Activated CD8-positive, alpha-beta T cell treated with anti-CD3 and anti-CD28 coated beads for 36 hours (primary cell): ENCODE measurements at places on chromosomes 13 and 19. TPM values are rescaled to one million over a fixed set of nuclear protein-coding genes. Genes with fewer than 3 reads are reported as not detected.

DNA sequence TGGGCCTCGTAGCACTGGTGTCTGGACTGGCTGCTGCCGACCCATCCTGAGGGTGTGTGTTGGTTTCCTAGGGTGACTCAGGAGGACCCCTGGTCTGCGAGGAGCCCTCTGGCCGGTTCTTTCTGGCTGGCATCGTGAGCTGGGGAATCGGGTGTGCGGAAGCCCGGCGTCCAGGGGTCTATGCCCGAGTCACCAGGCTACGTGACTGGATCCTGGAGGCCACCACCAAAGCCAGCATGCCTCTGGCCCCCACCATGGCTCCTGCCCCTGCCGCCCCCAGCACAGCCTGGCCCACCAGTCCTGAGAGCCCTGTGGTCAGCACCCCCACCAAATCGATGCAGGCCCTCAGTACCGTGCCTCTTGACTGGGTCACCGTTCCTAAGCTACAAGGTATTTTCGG lies 13.8 kb downstream of the TIMM13 start:
- H3K27ac ChIP-seq: no peak overlapping the region
- H3K4me1 ChIP-seq: no peaks in the 10 kb centered on the region
- H3K36me3 ChIP-seq: no peaks in the 10 kb centered on the region
- H3K27me3 ChIP-seq: no peaks in the 10 kb centered on the region
- DNase-seq: no peak

GRCh38 chr19:572743-573518 lies 535 bp downstream of the BSG start:
- H3K4me3 ChIP-seq: peak overlapping the region; percentile 87
- H3K4me1 ChIP-seq: peaks cover 40% of the 10 kb centered on the region
- DNase-seq: peak; percentile 36
- H3K36me3 ChIP-seq: peaks cover 14% of the 10 kb centered on the region
- peak overlapping the region; percentile 69 for H3K27ac ChIP-seq

Gene MUC16
- total RNA-seq: not detected

Gene GRIK5
- 0.63 TPM for total RNA-seq

DNA sequence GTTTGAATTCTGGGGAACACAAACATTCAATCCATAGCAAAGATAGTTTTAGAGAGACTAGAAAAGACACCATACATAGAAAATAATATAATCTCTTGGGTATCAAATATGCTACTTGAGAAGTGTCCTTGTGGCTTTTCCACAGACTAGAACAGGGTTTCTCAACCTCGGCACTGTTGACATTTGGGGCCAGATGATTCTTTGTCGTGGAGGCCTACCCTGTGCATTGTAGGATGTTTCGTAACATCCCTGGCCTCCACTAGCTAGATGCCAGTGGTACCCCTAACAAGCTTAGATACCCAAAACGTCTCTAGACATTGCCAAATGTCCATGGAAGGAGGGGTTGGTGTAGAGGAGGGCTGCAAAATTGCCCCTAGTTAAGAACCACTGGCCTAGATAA lies 2.2 kb upstream of the ESD start:
- H3K36me3 ChIP-seq: peaks cover 10% of the 10 kb centered on the region
- H3K27me3 ChIP-seq: no peaks in the 10 kb centered on the region
- H3K27ac ChIP-seq: no peak overlapping the region
- no peak for DNase-seq
- peaks cover 24% of the 10 kb centered on the region for H3K4me1 ChIP-seq

DNA sequence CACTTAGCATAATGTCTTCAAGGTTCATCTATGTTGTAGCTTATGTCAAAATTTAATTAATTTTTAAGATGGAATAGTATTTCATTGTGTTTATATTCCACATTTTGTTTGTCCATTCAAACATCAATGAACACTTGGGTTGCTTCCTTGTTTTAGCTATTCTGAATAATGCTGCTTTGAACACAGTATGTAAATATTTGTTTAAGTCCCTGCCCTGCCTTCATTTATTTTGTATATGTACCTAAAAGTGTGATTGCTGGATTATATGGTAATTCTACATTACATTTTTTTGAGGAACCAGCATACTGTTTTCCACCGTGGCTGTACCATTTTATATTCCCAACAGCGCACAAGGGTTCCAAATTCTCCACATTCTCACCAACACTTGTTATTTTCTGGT lies 17.6 kb upstream of the SUCLA2 start:
- H3K36me3 ChIP-seq: no peaks in the 10 kb centered on the region
- no peak for DNase-seq
- no peaks in the 10 kb centered on the region for H3K27me3 ChIP-seq
- H3K4me3 ChIP-seq: no peak overlapping the region

- H3K4me1 ChIP-seq: no peaks in the 10 kb centered on the region
- peaks cover 6% of the 10 kb centered on the region for H3K27me3 ChIP-seq
- no peak overlapping the region for H3K27ac ChIP-seq
- H3K4me3 ChIP-seq: no peak overlapping the region
- no peaks in the 10 kb centered on the region for H3K36me3 ChIP-seq
Measured at GRCh38 chr13:45604892-45605291, 10.6 kb downstream of the ERICH6B start.

Gene PLIN5
- not detected for total RNA-seq

DNA sequence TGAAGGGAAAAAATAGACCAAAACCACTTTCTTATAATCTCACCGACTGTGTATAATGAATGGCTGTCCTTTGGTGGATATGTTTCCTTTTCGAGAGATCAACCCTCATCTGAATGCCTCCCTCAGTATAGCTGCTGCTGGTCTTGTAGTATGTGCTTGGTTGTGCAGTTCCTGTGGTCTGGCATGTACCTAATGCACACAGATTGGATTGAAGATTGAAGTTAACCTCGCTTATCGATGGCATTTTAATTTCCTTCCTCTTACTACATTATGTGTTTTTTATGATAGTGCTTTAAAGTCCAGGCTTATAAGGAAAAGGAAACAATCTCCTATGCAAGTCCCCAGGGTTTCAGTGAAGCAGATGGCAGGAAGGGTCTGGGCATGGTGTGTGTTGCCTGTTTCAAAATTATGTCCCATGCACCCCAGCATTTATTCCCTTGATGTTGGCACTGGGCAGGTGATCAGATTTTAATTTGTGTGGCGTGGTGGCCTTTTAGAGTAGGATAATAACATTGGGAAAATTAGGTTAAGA lies 334.1 kb downstream of the SHISA2 start:
- H3K4me1 ChIP-seq: no peaks in the 10 kb centered on the region
- H3K4me3 ChIP-seq: no peak overlapping the region
- no peak overlapping the region for H3K27ac ChIP-seq
- H3K27me3 ChIP-seq: peaks cover 9% of the 10 kb centered on the region

- H3K27me3 ChIP-seq: no peaks in the 10 kb centered on the region
- peaks cover 4% of the 10 kb centered on the region for H3K4me1 ChIP-seq
- no peaks in the 10 kb centered on the region for H3K36me3 ChIP-seq
- H3K4me3 ChIP-seq: no peak overlapping the region
- no peak overlapping the region for H3K27ac ChIP-seq
- no peak for DNase-seq
Measured at GRCh38 chr19:6030214-6030507, 52.2 kb upstream of the RANBP3 start.

Gene PGLYRP1
- not detected for total RNA-seq

- no peak overlapping the region for H3K27ac ChIP-seq
- no peaks in the 10 kb centered on the region for H3K4me1 ChIP-seq
- no peak overlapping the region for H3K4me3 ChIP-seq
- no peak for DNase-seq
- H3K36me3 ChIP-seq: no peaks in the 10 kb centered on the region
Measured at GRCh38 chr13:66139701-66140100, 1090.4 kb downstream of the PCDH9 start.

Gene C2CD4C
- total RNA-seq: 0.25 TPM

- no peaks in the 10 kb centered on the region for H3K36me3 ChIP-seq
- no peaks in the 10 kb centered on the region for H3K27me3 ChIP-seq
- no peak for DNase-seq
Measured at GRCh38 chr19:5850743-5851293, 431 bp downstream of the FUT3 start.

DNA sequence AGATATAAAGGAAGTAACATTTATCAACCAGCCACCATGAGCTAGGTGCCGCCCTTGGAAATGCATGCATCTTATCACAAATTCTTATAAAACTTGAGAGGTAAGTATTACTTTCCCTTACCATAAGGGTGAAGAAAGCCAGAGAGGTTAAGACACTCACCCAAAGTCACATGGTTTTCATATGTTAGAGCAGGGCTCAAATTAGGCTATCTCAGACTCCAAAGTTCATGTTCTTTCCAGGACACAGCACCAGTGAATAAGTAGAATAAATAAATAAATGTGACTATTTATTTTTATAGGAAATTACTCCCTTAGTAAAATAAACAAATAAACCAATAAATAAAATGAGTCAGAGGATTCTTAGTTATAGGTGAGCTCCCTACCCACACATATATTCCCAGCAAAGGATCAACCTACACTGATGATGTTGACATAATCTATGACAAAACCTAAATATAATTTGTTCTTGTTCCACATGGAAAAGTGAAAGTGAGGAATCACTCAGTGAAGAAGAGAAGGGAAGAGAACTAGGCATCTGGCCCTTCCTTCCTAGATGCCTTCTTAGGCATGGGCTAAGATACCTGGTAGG lies 27.2 kb downstream of the SPRY2 start:
- H3K36me3 ChIP-seq: no peaks in the 10 kb centered on the region
- H3K4me1 ChIP-seq: no peaks in the 10 kb centered on the region
- H3K4me3 ChIP-seq: no peak overlapping the region
- no peak overlapping the region for H3K27ac ChIP-seq
- no peaks in the 10 kb centered on the region for H3K27me3 ChIP-seq
- DNase-seq: no peak

Gene RASGRP4
- total RNA-seq: 1.8 TPM

GRCh38 chr13:23349161-23349897 lies 84.2 kb downstream of the SACS start:
- H3K4me1 ChIP-seq: peaks cover 2% of the 10 kb centered on the region
- no peaks in the 10 kb centered on the region for H3K27me3 ChIP-seq
- no peak overlapping the region for H3K27ac ChIP-seq
- peaks cover 80% of the 10 kb centered on the region for H3K36me3 ChIP-seq
- H3K4me3 ChIP-seq: no peak overlapping the region

GRCh38 chr13:33918199-33918932 lies 100.4 kb downstream of the RFC3 start:
- H3K27me3 ChIP-seq: no peaks in the 10 kb centered on the region
- DNase-seq: no peak
- H3K4me1 ChIP-seq: no peaks in the 10 kb centered on the region
- H3K27ac ChIP-seq: no peak overlapping the region
- H3K36me3 ChIP-seq: no peaks in the 10 kb centered on the region

DNA sequence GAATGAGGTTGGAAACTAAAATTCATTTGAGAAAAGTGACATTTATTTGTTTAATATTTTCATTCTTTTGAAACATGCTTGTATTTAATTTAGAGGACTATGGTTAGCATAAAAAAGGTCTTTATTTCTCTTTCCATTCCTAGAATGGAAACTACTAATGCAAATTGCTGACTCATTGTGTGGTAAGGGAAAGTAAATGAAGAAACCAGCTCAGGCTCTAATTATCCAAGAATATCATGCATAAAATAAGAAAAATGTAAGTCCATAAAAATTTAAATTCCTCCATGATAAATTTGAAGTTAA lies 777.0 kb upstream of the SLITRK1 start:
- H3K4me3 ChIP-seq: no peak overlapping the region
- DNase-seq: no peak
- H3K27ac ChIP-seq: no peak overlapping the region
- no peaks in the 10 kb centered on the region for H3K36me3 ChIP-seq

GRCh38 chr19:46821512-46822409 lies 28.9 kb downstream of the AP2S1 start:
- peak overlapping the region; percentile 25 for H3K4me3 ChIP-seq
- H3K36me3 ChIP-seq: no peaks in the 10 kb centered on the region
- peak overlapping the region; percentile 74 for H3K27ac ChIP-seq
- H3K4me1 ChIP-seq: peaks cover 41% of the 10 kb centered on the region

Gene PABPC3
- total RNA-seq: 1.9 TPM

DNA sequence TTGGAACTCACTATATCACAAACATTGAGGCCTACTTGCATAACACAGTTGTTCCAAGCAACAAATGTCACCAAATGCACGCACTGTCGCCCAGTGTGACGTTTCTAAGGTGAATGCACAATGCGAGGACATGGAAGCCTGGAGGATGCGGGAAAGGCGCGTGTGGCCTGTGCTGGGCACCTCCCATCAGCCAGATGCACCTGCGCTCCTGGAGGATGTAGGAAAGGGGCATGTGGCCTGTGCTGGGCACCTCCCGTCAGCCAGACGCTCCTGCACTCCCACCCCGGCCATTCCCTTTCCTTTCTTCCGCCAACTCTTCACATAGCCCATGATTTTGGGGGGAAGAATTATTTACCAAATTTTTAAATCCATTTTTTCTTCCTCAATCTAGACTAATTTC lies 202.4 kb upstream of the SOX1 start:
- DNase-seq: no peak
- no peak overlapping the region for H3K4me3 ChIP-seq
- no peak overlapping the region for H3K27ac ChIP-seq
- H3K36me3 ChIP-seq: no peaks in the 10 kb centered on the region

DNA sequence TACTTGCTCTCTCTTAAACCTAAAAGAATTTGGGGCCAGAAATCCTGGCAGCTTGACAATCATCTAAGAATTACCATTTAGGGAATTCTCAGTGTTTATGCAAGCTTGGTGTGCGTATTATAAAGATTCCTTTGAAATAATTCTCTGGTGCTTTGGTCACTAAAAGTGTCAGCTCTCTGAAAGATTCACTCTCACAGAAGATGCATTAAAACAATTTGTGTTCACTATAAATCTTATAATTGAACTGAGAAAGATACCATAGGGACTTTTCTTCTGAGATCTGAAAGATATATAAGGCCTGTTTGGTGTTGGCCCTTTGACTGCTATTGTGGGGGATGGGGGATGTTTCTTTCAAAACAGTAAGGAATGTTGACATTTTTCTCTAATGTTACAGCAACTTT lies 27.3 kb downstream of the EPSTI1 start:
- no peak overlapping the region for H3K4me3 ChIP-seq
- no peak overlapping the region for H3K27ac ChIP-seq

DNA sequence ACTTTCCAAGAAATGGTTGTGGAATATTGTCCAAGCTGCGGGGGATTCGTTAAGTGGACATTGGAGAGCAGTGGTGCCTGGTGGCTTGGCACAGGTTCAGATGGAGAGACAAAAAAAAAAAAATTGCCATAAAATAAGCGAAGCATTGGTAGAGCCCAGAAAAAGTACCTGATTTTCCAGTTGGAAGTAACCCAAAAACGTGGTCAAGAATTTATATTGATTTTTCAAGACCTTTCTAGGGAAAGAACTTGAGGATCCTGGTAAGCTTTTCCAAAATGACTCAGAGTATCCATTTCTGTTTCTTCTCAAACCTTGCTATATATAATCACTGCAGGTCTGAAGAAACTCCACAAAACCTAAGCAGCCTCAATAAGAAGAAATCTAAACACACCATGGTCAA lies 94.6 kb downstream of the ING1 start:
- peaks cover 9% of the 10 kb centered on the region for H3K4me1 ChIP-seq
- H3K4me3 ChIP-seq: no peak overlapping the region
- no peak overlapping the region for H3K27ac ChIP-seq
- no peaks in the 10 kb centered on the region for H3K36me3 ChIP-seq
- DNase-seq: no peak

Gene ZNF93
- total RNA-seq: 17.8 TPM

- no peaks in the 10 kb centered on the region for H3K27me3 ChIP-seq
- DNase-seq: peak; percentile 64
- H3K27ac ChIP-seq: peak within 1 kb of the TSS; percentile 52
- H3K36me3 ChIP-seq: peaks cover 5% of the 10 kb centered on the region
Measured at GRCh38 chr19:38319421-38320258, at the start of gene KCNK6. Gene KCNK6 (plus strand): TSS chr19:38319845. CDS start chr19:38319951, 106 bp downstream.
